ENCODE measurements at places on chromosomes 3 and 15.

DNA sequence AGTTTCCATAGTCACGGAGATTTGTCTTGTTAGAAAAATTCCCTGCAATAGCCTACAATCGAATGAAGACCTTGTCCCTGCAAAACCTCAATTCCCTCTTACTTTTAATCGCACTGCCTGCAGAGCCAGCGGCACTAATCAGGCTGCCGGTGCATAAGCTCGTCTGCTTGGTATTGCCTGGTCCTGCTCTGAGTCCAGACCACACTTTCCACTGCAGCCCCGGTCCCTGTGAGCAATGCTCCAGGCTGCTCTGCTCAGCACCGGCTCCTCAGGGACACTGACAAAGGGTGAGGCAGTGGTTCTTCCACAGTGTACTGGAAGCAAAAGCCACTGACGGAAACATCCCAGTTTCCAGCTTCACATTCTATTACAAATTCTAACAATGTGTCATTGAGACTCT is 164.3 kb downstream of the OCA2 start:
- no peak for DNase-seq

GRCh38 chr15:64843991-64844390 is 2.3 kb downstream of the PLEKHO2 start:
- no peak for DNase-seq

DNA sequence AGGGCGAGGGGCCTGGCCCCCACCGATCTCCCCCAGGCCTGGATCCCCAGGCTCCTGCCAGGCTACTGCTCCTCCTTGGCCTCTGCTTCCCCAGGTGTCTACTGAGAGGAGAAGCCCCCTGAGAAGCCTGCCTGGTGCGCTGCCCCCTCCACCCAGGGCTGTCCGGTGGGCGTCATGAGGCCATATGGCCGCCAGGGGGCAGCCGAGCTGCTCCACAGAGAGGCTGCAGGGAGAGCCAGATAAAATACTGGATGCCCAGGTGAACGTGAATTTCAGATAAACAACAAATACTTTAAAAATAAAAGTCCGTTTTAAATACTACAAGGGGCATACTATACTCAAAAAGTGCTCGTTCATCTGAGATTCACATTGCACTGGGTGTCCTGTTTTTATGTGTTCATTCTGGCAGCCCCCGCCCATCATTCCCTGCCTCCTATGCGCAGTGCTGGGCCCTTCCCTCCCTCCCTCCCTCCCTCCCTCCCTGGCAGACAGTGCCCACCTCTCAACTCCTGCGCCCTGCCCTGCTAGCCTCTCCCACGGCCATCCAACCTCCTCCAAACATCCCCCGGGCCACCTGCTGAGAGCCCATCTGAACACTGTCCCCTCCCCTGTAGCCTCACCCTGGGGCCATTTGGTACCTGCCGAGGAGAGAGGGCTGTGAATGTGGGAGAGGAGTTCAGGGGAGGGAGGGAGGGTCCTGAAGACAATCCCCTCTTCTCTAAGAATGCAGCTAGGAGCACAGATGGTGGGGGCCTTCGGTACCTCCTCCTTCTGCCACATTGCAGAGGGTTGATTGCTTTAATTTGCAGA is 29.6 kb downstream of the PSTPIP1 start:
- DNase-seq: peak; percentile 87

DNA sequence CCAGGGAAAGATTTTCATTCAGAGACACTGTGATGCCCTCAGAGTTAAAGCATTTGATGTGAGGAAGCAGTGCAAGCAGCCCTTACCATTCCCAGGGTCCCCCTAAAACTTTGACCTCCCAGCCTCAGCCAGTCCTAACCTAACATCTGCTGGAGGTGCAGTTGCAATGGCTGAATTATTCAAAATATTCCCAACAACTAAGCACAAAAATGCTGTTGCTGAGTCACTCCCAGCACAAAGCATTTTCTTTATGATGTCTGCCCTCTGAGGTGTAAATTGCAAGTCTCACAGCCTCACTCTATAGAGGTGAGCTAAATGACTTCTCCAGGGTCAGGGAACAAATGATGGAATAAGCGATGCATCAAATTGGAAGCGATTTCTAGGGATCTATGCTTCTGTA is 6.4 kb upstream of the REC114 start:
- no peak for DNase-seq

- peak; percentile 72 for DNase-seq
Observed at GRCh38 chr3:150925751-150926201, 20.5 kb upstream of the MINDY4B start.

- DNase-seq: no peak
Observed at GRCh38 chr15:99296386-99296785, 45.1 kb downstream of the LRRC28 start.

GRCh38 chr3:157261000-157261399 is 101.1 kb upstream of the CCNL1 start:
- DNase-seq: no peak

DNA sequence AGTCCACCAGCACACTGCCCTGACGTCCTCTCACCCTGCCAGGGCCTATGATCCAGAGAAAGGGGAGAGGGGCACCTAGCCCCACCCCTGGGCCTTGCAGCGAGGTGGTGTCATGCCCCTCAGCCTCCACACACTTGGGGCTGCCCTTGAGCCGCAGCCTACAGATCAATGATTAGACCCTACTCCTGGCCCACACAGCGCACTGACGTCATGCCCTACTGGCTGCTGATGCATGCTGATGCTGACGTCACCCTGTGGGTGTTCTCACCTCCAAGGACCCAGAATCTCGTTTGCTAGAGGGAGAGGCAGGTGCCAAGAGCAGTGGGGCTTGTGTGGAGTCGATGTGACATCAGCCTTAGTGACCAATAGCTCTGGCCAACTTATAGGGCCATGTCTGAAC is 18.0 kb downstream of the ARL14 start:
- no peak for DNase-seq

DNA sequence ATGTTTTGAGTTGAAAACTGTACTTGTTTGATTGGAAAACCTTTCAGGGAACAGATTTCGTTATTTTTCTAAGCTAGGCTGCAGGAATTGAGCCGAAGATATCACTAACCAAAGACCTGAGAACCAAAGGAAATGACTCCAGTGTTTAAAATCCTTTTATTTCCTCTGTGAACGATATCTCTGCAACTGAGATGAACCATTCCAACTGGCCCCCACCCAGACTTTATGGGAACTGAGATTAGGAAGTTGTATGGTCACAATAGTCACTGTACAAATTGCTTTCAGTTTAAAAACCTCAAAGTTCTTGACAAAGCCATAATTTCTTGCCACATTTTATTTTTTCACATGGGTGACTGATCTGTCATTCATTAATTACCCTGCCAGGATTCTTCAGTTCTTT is 232.4 kb downstream of the RBMS3 start:
- DNase-seq: no peak

DNA sequence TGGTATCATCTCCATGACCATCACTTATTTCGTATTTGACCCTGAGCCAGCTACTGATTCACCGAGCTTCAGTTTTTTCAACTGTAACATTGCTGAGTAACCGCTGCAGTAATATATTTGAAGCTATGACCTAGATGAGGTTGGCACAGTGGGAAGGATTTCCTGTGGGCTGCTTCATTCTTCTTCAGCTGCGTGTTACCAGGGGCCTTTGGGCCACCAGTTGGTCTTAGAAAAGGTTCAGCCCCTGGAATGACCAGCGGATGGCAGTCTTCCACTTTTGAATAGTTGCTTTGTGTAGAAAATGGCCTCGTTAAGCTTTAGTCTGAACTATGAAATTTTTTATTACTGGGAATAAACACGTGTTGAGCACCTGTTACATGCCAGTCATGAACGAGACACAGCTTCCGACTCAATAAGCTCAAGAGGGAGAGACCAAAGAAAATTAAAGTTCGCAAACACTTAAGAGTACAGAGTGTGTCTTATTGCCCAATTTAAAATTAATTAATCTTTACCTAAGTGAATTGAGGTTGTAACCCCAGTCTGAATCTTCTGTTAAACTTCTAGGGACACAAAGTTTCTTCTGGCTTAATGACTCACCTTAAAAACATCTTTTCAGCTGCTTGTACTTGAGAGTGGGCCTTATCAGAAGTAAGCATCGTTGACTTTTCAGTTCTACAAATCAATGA is 57.6 kb upstream of the NR2E3 start:
- peak; percentile 39 for DNase-seq

DNA sequence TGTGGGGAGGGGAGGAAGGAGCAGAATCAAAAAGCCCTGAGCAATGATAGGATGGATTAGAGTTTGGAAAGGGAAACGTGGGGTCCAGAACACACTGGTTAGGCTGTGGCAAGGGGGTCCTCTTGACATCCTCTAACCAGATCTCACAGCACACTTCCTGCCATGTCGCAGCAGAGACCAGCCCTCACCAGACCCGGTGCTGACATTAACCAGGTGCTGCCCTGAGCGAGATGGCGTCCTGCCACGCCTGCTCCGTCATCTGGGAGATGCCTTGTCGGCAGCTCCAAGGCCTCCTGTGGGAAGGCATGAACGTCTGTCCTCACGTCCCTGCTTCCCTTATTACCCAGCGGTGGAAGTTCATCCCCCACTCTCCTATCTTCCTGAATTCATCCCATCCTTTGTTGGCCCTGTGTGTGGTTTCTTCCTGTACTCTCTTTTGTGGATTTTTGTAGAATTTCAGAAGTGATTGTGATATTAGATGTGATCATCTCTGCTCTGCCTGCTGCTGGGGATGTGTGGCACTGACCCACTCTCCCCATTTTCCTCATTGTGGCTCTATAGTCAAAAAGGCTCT is 29.4 kb upstream of the MYZAP start:
- no peak for DNase-seq

GRCh38 chr15:47384341-47384740 is 333.0 kb upstream of the SEMA6D start:
- no peak for DNase-seq

DNA sequence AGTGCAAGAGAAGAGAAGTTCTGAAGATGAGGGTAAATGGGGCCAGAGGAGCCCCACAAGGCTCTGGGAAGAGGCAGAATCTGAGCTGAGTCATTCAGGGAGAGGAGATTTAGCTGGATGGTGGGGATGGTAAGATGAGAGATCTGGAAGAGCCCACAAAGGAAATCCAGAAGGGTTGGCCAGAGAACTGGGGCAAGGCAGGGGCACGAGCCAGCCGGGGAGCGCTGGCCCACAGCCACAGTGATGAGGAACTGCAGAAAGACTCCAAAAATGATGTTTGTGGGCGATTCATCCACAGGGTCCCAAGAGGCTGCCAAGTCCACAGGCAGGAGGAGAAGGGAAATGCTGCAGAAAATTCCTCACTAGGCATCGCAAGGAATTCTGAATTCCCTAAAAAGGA is 75.9 kb upstream of the ATP2B2 start:
- DNase-seq: no peak

GRCh38 chr3:8871306-8871705 is 92.0 kb downstream of the RAD18 start:
- no peak for DNase-seq

DNA sequence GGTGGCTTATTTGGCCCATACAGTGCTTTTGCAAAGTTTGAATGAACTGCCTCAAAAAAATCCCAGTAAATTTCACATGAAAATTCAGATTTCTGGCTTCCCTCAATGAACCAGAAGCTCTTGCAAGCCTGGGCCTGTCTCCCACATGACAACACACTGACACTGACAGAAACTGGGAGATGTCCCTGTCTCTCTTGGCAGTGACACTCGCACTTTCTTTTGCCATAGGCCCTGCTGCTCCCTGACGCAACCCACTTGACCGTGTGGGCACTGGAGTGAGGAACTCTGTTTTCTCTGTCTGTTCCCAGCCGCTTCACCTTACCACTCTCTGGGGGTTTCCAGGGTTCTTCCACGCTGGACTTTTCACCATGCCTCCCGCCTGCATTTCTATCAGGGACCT is 524.5 kb downstream of the SHQ1 start:
- no peak for DNase-seq

GRCh38 chr15:72271895-72272212 is 500 bp downstream of the PARP6 start:
- peak; percentile 52 for DNase-seq

DNA sequence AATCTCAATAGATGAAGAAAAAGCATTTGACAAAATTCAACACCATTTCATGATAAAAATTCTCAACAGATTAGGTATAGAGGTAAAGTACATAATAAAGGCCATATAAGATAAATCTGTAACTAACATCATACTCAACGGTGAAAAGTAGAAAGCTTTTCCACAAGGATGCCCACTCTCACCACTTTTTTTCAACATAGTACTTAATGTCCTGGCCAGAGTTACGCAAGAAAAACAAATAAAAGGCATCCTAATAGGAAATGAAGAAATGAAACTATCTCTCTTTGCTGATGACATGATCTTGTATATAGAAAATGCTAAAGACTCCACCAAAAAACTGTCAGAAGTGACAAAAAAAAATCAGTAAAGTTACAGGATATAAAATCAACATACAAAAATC is 33.0 kb downstream of the THBS1 start:
- no peak for DNase-seq

DNA sequence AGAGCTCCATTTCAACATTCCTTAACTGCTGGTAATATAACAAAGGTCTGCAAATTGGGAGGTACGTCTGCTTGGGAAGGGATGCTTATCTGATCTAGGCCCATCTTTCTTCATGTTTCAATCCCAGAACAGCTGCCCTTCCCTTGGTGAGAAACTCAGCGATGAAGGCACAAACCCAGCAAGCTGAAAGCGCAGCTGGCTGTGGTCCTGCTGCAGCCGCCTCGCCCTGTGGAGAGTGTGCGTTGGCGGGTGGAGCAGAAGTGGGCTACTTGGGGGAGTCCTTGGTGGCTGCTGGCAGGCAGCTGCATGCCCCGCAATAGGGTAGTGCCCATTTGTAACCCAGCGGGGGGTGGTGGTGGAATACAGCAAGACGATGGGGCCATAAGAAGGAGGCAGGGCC is 160.6 kb upstream of the WNT5A start:
- DNase-seq: no peak

DNA sequence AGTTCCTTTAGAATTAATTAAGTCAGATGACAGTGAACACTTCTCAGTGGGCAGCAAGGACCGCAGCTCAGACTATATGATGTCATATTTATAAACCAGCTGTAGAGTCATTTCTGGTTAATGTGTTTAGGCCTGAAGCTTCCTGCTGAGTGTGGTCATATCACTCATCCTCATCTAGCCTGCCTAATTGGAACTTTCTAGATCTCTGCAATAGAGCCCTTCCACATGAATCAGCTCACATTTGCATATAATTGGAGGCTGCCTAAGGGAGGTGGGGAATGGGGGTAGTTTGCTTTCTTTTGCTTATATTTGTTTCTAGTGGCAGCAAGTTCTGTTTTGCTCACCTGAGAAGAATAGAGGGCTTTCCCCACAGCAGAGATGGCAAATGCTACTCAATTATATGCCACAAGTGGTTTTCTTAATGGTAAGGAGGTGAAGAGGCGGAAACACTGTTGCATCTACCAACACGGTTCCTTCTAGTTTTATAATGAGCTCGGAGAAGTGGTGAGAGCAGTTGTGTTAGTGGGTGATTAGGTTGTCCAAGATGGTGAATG is 148.1 kb downstream of the KLHL25 start:
- DNase-seq: no peak

DNA sequence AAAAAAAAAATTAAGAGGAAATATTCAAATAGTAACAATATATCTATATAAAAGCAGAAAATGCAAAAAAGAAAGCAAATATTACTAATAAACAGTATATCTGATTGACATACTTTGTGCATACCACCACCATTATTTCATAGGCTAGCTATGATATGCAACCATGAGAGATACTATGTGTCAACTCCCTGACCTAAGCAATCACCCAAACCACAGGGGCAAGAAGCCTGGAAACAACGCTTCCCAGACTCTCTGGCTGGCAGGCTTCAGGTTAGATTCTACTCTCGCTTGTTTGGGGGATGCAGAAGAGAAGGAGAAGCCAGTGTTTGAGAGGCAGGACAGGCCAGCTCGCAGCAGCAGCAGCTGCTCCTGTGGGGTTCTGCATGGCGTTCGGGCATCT is 169.3 kb upstream of the TPM1 start:
- no peak for DNase-seq

- DNase-seq: no peak
Observed at GRCh38 chr3:10294030-10294586, 1.4 kb upstream of the GHRL start.

GRCh38 chr3:128911911-128912310 is 32.5 kb downstream of the ACAD9 start:
- DNase-seq: no peak
